ENCODE measurements at places on chromosomes 12 and 14.

GRCh38 chr12:51631591-51631990 lies 40.6 kb downstream of the SCN8A start:
- DNase-seq: no peak

DNA sequence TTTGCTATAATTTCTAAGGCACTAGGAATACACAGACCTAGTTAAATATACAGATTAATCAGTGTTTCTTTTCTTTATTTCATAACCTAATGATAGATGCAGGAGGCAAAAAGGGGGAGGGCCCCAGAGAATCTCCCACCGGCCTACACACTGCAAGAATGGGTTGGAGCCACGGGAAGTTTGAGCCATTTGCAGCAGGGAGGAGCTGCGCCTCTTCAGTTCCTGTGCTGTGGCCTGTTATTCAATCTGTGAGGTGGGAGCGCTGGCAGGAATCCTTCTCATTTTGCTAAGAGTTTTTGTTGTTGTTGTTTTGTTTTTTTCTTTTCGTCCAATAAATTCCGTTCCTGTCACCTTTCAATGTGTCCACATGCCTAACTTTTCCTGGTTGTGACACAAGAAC lies 251.3 kb upstream of the RPL10L start:
- no peak for DNase-seq

GRCh38 chr14:100547633-100548294 lies 39.5 kb downstream of the BEGAIN start:
- peak; percentile 17 for DNase-seq

GRCh38 chr12:66767536-66767935 lies 88.7 kb upstream of the GRIP1 start:
- no peak for DNase-seq

DNA sequence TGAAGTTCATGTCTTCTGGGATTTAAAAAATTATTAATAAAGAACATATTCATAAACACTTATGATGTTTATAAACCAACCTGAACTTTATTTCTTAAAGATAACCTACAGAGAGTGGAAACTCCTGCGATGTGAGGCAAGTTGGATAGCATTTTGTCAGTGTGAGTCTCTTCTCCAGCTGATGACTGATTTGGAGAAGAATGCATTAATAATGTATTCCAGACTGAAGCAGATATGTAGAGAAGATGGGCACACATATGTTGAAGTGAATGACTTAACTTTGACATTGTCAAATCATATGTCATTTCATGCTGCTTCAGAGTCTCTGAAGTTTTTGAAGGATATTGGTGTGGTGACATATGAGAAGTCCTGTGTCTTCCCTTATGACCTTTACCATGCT lies 7.3 kb downstream of the HELB start:
- DNase-seq: no peak

DNA sequence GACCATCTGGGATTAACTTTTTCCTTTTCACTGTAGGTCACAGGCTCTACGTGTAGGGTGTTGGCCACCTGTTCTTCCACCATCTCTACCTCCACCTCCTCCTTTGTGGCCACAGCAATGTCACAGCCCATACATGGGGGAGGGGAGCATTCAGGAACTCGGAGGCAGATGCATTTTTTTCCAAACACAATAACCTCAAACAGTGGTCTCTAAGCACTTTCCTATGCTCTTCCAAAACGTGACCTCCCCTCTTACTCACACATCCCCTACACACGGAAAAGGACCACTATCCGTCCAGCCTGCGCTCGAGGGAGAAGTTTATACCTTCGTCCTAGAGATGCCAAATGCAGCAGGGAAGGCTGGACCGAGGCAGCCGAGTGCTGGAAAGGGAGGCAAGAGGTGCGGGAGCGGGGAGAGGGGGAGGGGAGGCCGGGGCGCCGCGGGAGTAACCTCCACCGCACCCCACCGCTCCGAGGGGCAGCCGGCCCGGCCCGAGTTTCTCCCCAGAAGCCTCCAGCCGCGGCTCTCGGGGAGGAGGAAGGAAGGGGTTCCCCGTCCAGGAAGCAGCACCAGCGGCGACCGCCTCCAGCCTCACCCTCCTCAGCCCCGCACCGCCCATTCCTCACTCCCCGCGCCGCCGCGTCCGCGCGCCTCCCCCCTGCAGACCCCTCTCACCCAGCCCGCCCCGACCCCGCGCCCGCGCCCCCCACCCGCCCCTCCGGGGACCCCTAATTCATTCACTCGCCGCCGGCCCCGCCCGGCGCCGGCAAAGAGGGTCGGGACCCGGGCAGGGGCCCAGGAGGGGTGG lies 594 bp downstream of the KRAS start:
- DNase-seq: peak; percentile 36

DNA sequence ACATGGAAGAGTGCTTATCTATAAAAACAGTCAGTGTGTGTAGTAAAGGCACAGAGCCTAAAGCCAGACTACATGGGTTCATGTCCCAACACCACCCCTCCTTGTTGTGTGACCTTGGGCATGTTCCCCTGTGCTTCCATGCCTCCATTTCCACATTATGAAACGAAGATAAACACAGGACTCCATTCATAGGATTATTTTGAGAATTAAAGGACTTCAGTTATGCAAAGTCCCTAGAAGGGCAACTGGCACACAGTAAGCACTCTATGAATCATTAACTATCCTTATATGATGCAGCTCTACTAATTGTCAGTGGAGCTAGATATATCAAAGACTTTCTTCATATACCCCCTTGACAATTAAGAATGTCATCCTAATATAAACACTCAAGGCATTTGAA lies 17.8 kb downstream of the IFNG-AS1 start:
- DNase-seq: no peak

- no peak for DNase-seq
Measured at GRCh38 chr12:70603044-70603443, 34.2 kb downstream of the PTPRB start.

DNA sequence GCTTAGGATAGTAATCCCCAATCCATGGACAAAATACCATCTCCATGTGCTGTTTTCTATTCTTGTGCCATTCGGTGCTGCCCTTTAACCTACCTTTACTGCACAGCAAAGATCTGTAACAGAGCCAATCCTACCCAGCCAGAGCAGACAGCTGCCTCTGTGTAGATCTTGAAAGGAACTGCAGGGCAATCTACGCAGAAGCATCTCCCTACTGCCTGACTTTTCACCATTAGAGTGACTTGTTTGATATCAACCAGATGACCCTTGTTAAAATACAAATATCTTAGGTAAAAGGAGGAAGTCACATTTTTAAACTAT lies 33.9 kb upstream of the PPM1A start:
- no peak for DNase-seq

DNA sequence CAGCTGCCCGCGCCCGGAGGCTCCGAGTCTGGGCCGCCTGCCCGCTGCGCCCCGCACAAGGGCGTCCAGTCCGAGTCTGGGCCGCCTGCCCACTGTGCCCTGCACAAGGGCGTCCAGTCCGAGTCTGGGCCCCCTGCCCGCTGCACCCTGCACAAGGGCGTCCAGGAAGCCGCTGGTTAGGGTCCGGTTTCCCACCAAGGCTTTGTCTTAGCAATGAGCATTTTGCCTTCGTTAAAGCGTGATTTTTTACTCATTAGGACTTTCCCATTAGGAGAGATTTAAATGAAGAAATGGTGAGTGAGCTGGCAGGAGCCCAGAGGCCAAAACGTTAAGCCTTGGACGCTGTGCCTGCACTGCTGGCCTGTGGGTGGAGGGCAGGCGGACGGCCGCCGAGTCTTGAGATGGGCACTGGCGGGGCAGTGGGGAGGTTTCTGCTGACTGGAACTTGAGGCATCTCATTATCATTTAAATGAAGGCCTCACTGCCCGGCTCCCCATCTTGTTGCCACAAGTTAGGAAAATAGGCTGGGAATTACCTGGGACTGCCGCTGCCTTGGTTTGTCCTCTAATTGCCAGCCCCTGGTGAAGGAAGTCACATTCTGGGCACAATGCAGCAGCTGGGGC lies 36.0 kb downstream of the FBRSL1 start:
- no peak for DNase-seq

- no peak for DNase-seq
Measured at GRCh38 chr14:61256826-61257468, 24.2 kb downstream of the TMEM30B start.

DNA sequence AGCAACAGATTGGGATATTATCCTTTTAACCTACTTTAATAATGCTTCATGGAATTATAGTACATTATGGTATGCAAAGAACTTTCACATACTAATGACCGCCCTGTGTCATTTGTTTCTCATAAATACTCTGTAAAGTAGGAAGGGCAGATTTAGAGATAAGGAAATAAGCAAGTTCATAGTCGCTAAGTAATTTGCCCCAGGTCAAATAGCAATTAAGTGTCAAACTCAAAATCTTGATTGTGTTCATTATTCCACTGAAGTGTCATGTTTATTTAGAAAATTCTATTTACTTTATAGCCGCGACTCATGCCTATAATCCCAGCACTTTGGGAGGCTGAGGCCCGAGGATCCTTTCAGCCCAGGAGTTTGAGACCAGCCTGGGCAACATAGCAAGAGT lies 98.7 kb upstream of the ATF1 start:
- no peak for DNase-seq

GRCh38 chr12:131600160-131600532 lies 110.7 kb upstream of the SFSWAP start:
- no peak for DNase-seq

DNA sequence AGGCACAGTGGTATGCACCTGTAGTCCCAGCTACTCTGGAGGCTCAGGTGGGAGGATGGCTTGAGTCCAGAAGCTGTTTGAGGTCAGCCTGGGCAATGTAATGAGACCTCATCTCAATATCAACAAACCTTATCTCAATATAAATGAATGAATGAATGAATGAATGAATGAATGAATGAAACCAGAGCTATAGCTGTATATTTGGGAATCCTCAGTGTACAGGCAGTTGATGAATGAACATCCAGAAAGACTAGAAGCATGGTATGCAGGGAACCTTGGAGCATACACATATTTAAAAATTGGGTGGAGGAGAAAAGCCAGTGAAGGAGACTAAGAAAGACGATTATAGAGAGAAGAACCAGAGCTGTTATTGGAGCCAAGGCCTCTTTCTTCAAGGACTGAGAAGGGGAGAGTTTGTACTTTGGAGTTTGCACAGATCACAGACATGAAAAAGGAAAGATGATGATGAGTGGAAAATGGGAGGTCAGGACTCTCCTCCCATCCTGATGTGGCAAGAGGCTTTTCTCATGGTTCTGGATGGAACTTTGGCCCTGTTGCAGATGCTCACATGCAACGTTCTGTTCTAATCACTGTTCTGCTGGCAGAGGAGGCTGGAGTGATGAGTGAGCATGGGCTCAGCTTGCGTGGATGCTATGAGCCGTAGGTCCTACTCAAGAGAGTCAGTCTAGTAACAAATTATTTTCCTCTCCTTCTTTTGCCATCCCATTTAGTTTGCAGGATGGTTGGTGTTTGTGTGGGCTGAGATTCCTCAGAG lies 114.4 kb downstream of the PRKCH start:
- no peak for DNase-seq

DNA sequence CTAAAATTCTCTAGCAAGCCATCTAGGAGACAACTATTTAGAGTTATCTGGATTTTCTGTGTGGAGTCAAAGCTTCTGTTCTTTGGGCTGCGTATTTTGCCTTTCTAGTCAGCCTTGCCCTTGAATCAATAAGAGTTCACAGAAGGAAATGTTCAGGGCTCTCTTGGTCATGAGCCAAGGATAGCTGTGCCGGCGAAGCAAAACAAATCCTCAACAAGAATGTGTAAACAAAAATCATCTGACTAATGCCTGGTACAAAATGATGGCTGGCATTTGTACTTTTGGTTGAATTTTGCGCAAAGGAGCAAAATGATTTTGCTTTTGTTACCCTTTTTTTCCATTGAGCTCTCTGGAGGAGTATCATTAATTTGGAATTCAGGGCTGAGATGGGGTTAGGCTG lies 171.1 kb downstream of the DACT1 start:
- DNase-seq: no peak

DNA sequence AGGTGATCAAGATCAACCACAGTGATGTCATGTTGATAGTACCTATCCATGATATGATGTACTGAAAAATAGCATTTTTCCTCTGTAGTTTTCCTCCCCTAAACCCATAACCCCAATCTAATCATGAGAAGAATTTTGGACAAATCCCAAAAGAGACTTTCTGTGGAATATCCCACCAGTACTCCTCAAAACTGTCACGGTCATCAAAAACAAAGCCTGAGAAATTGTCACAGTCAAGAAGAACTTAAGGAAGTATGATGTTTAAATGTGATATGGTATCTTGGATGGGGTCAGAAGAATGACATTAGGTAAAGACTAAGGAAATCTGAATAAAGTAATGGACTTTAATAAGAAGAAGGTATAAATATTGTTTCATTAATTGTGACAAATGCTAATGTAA lies 248.8 kb downstream of the RMST start:
- DNase-seq: no peak

GRCh38 chr12:16349131-16349460 lies 1.7 kb downstream of the MGST1 start:
- no peak for DNase-seq

DNA sequence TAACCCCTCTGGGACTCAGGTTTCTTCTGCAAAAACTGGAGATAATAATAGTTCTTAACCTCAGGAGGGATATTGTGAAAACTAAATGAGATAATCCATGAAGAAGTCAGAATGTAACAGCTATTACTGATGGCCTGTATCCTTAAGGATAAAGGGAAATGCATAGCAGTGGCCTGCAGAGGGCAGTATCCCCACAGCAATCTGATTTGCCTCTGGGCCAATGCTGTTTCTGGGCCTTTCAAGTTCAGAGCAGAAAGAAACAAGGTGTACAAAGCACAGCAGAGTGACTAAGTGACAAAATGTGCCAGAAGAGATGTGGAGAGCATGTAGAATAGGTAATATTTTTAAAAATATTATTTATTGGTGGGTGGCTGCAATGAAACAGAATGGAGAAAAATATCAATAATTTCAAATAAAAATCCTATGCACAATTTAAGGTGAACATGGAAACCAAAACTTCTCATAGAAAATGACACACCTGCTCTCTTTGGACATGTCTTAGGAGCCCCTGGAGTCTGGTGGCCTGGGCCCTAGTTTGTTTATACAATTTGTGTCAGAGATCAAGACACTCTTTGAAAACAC lies 90.3 kb downstream of the C12orf75 start:
- peak; percentile 5 for DNase-seq

DNA sequence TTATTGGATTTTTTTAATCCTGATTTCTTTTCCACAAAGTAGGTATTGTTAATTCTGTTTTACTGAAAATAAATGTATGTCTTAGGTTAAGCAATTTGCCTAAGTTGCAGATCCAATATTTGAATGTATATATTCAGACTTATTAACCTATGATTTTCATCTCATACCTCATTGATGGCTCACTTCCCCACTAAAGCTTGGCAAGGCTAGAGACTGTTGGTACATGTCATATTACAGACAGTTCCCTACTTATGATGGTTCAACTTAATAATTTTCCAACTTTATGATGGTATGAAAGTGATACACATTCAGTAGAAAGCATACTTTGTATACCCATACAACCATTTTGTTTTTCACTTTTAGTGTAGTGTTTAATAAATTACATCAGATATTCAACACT lies 33.2 kb upstream of the KCNH3 start:
- DNase-seq: no peak

GRCh38 chr12:47717443-47718193 lies 7.7 kb downstream of the ENDOU start:
- DNase-seq: peak; percentile 12

GRCh38 chr12:124928095-124928911 lies 13.9 kb upstream of the UBC start:
- DNase-seq: no peak

GRCh38 chr12:110228756-110229155 lies 52.3 kb upstream of the ATP2A2 start:
- DNase-seq: no peak

GRCh38 chr14:61498811-61499210 lies 177.4 kb downstream of the PRKCH start:
- DNase-seq: no peak
